Naive B cell (primary cell): ENCODE measurements at places on chromosomes 6 and 20. TPM values are rescaled to one million over a fixed set of nuclear protein-coding genes. Genes with fewer than 3 reads are reported as not detected.

DNA sequence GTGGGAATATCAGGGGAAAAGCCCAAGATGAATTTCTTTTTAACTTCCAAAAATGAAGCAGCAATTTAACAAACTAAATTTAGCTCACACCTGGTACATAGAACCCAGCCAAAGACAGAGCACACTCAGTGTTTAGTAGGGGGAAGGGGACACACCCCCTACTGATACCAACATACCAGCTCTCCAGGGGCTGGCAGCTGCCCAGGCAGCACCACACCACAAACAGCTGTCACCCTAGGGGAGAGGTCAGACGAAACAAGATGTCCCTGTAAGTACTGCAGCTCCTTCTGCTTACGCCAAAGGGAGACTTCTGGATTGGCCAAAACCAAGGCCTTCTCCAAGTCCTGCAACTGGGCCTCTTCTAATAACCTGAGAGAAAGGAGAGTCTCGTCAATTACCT lies 26.0 kb downstream of the MDN1 start:
- DNase-seq: no peak

- DNase-seq: no peak
Measured at GRCh38 chr6:83403191-83403590, 27.7 kb downstream of the ME1 start.

The FAM229B gene
- polyA plus RNA-seq: 5.0 TPM

GRCh38 chr6:138957484-138957883 lies 30.6 kb downstream of the REPS1 start:
- no peak for DNase-seq

GRCh38 chr6:114085211-114085610 lies 114.3 kb upstream of the HDAC2 start:
- no peak for DNase-seq

DNA sequence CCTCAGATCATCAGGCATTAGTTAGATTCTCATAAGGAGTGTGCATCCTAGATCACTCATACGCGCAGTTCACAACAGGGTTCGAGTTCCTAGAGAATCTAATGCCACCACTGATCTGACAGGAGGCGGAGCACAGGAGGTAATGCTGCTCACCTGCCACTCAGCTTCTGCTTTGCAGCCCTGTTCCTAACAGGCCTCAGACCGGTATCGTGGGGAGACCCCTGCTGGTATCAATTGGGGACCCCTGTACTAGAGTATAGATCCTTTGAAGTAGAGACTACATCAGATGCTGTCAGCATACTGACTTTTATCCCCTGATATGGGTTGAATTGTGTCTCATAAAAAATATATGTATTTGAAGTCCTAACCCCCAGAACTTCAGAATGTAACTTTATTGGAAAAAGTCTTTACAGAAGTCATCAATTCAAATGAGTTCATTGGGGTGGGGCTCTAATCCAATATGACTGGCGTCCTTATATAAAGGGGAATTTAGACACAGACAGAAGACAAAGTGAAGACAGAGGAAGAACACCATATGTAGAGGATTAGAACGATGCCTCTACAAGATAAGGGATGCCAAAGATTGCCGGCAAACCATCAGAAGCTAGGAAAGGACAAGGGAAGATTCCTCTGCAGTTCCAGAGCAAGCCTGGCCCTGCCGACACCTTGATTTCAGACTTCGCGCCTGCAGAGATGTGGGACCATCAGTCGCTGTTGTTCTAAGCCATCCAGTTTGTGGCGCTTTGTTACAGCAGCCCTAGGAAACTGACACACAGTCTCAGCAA lies 104.4 kb upstream of the BTBD3 start:
- DNase-seq: no peak

- DNase-seq: no peak
Measured at GRCh38 chr6:166619912-166620311, 7.1 kb downstream of the RPS6KA2 start.

DNA sequence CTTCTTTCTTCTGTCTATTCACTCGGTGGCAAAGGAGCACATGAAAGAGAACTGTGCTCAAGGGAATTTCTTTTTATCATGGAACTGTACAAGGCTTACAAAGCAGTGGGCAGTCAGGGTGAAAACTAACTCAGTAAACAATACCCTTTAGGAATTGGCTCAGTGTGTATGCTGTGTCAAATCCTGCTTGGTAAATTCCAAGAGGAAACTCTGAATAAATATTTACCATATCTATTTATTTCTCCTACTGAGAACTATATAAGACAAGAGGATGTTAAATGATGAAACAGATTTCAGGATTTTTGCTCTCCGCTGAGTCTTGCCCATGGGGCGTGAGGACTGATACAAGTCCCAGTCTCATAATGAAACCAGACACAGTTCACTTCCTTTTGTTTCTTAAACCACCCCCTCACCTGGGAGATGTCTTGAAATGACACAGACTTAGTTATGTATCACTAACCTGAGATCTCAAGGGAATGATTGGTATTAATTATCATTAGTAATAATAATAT lies 188.8 kb downstream of the BACH2 start:
- peak; percentile 46 for DNase-seq

The HLA-DQA1 gene
- 804 TPM for polyA plus RNA-seq
